ENCODE measurements at places on chromosomes 5 and 9. TPM values are rescaled to one million over a fixed set of nuclear protein-coding genes. Genes with fewer than 3 reads are reported as not detected.

DNA sequence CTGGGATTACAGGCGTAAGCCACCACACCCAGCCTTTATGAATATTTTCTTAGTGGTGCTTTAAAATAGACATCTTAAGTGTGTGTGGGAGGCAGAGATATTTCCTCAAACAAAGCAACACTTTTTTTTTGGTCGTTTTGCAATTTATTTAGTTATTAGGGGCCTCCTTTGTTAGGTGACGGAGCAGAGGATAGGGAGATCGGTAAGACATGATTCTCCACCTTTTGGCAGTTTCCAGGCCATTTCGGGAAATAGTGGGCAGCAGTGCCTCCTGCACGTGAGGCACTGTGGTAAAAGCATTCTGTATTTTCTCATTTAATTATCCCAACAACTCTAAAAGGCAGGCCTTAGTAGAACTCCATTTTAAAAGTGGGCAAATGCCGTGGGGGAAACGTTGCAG, 1.9 kb downstream of the OCLN start:
- H3K36me3 ChIP-seq, result no peaks in the 10 kb centered on the region
- peaks cover 4% of the 10 kb centered on the region for H3K4me1 ChIP-seq
- peaks cover 78% of the 10 kb centered on the region for H3K27me3 ChIP-seq
- DNase-seq, result no peak
- H3K27ac ChIP-seq, result no peak overlapping the region

- no peak overlapping the region for H3K4me3 ChIP-seq
- H3K27ac ChIP-seq, result no peak overlapping the region
- no peak for DNase-seq
- H3K4me1 ChIP-seq, result no peaks in the 10 kb centered on the region
Measured at GRCh38 chr5:10393491-10393890, 40.0 kb downstream of the MARCHF6 start.

DNA sequence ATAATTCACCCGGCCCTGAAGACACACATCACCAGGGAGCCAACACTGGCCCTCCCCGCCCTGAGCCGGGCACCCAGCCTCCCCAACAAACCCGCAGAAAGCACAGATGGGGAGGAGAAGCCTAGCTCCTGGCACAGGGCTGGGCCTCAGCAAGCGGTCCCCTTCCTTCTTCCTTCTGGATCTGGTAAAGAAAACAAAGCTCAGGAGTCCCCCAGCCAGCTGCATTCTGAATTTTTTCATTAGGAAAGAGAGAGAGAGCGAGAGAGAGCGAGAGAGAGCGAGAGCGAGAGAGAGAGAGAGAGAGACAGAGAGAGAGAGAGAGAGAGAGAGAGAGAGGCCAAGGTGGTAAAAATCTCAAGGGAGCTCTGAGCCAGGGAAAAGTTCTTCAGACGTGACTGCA, 195.7 kb downstream of the CRB2 start:
- peaks cover 48% of the 10 kb centered on the region for H3K36me3 ChIP-seq
- no peak overlapping the region for H3K27ac ChIP-seq
- no peak overlapping the region for H3K4me3 ChIP-seq
- H3K4me1 ChIP-seq, result peaks cover 28% of the 10 kb centered on the region
- H3K27me3 ChIP-seq, result no peaks in the 10 kb centered on the region
- no peak for DNase-seq

The IFNK gene
- total RNA-seq, result not detected

DNA sequence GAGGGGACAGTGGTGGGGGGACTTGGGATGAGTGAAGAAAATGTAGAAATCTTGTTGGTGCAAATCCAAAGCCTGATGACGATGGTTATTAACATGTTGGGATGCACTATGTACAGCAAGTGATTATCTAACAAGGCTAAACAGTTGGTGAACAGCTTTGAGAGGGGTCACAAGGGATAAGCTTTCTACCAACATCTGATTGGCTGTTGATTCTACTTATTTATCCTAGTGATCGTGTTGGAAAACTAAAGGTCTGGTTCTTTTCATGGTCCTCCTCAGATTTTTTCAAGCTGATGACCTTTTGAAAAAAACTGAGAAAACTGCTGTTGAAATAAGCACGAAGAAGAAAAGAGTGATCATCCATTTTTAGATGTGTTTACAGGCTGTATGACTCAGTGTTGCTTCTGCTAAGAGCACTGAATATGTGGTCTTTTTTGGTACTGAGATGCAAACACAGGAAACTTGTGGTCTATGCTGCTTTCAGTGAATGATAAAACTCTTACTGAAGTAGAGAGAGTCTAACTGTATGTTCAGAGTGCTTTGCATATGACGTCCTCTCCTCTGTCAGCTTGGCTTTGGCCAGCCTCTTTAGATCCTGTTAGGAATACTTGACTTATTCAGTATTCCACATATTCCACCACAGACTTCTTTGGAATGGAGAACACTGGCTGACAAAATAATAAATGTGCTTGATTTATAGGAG, 174.8 kb downstream of the SLF1 start:
- DNase-seq, result peak; percentile 14
- H3K36me3 ChIP-seq, result no peaks in the 10 kb centered on the region
- peak overlapping the region; percentile 42 for H3K4me3 ChIP-seq
- no peaks in the 10 kb centered on the region for H3K27me3 ChIP-seq

DNA sequence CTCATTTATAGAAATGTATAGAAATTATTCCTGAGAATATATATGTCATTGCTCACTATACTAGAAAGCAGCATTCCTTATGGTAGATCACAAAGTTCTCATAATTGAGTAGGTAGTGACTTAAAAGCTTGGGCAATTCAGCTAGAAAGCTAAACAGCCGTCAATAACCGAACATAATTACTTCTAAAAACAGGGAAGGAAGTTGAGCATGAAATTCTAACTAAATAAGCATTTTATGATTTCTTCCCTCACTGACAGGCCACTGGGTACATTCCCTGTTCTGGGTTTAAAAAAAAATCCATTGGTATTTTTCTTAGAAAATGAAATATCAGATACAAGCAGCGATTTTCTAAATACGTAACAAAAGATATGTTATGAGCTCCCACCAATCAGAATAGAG, 91.1 kb upstream of the DAB2 start:
- no peaks in the 10 kb centered on the region for H3K27me3 ChIP-seq
- no peak overlapping the region for H3K27ac ChIP-seq
- no peaks in the 10 kb centered on the region for H3K36me3 ChIP-seq
- H3K4me3 ChIP-seq, result no peak overlapping the region

DNA sequence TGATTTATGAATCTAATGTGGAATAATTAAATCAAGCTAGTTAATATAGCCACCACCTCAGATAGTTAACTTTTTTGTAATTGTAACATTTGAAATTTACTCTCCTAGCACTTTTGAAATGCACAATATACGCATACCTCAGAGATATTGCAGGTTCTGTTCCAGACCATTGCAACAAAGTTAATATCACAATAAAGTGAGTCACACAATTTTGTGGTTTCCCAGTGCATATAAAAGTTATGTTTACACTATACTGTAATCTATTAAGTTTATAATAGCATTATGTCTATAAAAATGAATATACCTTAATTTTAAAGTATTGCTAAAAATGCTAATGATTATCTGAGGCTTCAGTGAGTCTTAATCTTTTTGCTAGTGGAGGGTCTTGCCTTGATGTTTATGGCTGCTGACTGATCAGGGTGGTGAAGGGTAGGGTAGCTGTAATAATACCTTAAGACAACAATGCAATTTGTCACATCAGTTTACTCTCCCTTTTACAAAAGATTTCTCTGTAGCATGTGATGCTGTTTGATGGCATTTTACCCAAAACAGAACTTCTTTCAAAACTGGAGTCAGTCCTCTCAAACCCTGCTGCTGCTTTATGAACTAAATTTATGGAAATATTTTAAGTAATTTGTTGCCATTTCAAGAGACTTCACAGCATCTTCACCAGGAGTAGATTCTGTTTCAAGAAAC, 235.1 kb upstream of the ADAMTSL1 start:
- no peak overlapping the region for H3K27ac ChIP-seq
- H3K27me3 ChIP-seq, result peaks cover 24% of the 10 kb centered on the region
- DNase-seq, result no peak
- H3K36me3 ChIP-seq, result no peaks in the 10 kb centered on the region
